ENCODE measurements at places on chromosomes 1 and 21.
A peak's percentile ranks its signal among the peaks of the same experiment; 100 is the strongest.

DNA sequence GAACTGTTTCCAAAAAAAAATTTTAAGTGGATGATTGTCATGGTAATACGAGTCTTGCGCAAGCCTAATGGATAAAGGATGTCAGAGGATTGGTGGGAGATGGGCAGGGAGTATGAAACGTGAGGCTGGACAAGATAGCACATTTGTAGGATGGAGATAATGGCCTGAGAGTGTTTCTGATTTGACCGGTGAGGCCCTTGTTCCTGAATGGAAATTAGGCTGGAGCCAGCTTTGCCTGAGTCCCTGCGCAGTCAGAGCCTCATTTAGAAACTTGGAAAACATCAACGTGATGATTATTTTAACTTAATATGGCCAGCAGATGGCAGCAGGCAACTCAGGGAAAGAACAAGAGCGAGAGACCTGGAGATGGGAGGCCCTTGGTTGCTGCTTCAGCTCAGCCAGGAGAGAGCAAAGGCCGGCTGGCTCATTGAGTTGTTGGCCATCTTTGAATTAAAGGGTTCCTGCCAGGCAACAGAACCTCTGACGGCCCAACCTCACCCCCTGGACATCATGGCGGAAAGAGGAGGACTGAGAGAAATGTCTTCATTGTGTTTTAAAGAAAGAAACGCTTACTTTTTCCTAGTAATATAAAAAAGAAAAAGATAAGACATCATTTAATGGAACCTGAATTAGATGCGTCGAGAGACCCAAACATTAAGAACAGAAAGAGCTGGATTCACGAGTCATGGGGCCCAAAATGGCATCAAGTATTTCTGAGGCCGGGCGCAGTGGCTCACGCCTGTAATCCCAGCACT, 80.3 kb downstream of the SELENOF start:
- peak; percentile 24 for DNase-seq

DNA sequence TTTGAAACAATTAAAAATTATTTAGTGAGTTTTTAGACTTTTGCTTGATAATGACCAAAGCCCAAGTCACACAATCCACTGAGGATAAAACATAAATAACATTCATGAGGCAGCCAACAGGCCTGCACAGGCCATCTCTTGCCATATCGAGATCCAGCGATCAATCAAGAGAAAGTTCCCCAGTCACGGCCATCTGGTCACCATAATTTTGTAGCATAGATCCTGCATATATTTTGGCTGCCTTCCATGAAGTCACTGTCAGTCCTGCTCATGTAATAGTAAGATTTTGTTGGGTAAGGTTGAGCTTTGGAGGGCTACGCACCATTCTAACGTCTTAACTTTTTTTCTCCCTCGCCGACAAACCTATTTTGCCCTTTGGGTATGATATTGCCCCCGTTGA, 17.5 kb downstream of the KPNA6 start:
- DNase-seq, result no peak

DNA sequence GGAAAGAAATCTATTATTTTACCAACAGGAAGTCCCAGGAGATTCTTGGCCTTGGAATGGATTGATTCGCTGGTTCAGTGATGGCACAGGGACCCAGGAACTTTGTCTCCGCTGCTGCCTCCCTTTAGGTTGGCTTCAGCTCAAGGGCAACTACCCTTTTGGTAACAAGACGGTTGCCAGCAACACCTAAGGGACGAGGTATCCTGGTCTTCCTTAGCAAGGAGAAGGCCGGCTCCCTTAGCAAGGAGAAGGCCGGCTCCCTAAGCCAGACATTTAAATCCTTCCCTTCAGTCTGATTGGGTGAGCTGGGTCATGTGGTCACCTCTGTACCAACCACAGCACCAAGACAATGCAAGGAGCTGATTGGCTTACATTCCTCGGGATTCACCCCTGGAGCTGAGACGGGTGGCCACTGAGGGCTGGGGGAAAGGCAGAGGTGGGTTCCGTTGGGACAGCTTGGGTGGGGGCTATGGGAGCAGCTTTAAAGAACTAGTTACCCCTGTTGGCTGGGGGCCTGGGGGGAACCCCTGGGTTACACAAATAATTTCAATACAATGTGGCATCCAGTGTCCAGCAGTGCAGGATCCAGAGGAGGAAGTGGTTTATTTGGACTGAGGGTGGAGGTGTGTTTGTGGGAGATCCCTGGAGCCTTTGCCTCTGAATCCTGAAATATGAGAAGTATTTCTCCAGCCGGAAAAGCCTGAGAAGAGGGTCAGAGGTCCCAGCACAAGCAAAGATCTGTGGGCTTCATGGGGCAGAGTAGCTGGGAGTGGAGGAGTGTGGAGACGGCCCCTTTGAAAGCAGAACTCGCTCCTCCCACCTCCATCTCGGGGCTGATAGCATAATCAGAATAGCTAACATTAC, 20.7 kb upstream of the CLIC4 start:
- no peak for DNase-seq

- peak; percentile 25 for DNase-seq
Observed at GRCh38 chr1:31750858-31751510, 13.2 kb downstream of the ADGRB2 start.

DNA sequence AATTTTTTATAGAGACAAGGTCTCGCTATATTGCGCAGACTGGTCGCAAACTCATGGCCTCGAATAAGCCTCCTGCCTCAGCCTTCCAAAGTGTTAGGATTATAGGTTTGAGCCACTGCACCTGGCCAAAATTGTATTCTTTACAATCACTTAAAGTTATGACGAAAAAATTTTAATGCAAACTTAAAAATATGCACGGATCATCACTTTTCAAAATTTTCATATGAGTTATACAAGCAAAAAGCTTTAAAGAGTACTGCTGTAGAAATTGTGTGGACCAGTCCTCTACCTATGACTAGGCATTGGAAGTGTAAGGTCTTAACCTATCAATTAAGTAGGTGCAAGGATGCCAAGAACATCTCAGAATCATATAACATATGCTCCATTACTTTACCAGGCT, 34.9 kb downstream of the COP1 start:
- DNase-seq, result no peak

DNA sequence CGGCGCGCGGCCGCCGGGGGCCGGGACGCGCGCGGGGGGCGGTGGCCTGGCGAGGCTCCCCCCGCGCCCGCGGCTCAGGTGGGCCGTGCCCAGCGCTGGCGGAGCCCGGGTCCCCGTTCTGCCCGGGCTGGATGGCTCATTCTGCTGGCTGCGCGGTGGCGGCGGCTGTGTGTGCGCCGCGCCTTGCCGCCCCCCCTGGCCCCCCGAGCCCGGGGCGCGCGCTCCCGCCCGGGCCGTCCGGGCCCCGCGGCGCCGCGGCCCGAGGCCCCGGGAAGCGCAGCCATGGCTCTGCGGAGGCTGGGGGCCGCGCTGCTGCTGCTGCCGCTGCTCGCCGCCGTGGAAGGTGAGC, at the start of gene EPHB2:
Gene EPHB2 (plus strand): TSS at position 139 of the 349 bp plus-strand sequence. CDS start 144 bp downstream, at position 283.
- no peak for DNase-seq

GRCh38 chr1:198196630-198197029, 39.8 kb downstream of the NEK7 start:
- DNase-seq, result no peak

GRCh38 chr1:31790641-31791091, 25.2 kb downstream of the SPOCD1 start:
- no peak for DNase-seq

DNA sequence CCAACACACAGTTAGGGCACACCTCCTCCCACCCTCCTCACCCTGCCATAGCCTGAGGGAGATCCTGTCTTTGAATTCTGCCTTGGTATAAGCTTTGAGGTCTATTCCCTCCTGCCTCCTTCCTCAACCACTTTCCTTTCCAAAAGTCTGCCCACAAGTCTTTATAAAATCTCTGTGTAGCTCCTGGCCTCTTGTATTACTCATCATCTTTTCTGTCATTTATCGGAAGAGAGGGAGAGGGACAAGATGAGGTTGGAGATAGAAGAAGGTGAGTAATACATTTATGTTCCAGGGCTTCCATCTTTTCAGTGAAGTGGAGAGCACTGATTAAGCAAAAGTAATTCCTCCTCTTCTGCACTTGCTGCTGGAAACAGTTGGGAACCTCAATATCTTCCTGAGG, 30.5 kb upstream of the EFCAB14 start:
- DNase-seq, result no peak

DNA sequence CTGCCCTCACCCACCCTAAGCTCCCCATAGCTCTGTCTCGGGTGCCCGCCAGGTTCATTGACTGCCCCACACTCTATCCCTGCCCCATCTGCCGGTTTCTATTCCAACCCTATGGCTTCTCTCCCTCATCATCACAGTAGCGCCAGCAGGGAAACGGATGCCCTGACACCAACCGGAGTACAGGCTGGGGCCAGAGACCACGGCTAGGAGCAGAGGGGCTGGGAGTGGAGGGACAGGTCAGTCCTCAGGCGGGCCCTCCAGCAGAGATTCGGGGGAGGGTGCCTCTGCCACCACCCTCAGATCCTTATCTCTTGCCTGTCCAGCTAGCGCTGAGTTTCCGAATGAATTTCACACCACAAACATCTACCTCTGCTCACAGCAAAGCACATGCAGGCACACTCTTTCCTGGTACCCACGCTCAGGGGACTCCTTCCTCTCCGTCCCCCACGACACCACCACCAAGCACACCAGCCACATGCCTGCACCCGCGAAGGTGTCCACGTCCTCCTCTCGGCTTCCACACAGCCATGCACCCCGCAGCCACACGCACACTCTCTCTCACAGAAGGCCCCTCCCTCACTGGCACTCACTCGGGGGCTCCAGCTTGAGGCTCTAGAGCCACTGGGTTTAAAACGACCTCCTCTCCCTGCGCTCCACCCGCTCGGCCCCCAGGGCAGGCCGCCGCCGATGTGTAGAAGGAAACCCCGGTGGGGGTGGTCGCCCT, 7.2 kb downstream of the TAL1 start:
- no peak for DNase-seq

- no peak for DNase-seq
Observed at GRCh38 chr1:106980121-106980520, 76.4 kb upstream of the PRMT6 start.

DNA sequence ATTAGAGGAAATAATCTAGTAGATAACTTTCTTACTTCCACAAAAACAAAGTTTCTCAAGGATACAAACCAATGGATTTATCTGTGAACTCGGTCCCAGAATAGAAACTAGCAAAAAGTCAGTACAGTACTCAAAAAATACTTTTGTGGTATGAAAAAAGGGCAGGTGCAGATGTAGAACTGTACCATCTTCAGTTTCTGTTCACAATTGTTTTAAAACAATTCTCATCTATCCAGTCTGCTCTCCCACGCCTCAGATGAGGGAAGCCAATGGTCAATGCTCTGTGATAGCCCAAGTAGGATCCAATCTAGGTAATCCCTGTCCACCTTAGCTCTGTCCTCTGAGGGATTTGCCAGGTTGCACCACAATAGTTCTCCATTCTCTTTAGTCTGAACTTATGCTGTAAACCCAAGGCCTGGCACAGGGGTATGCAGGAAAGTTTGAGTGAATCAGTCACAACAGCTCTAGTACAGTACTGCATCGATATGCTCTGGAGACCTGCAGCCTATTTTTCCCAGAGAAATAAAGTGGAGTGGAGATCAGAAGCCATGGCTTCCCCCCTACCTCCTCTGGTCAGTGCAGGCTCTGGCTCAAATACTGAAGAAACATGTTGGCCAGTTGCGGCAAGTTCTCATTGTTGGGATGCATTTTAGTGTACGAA, 1.4 kb downstream of the KTI12 start:
- DNase-seq, result no peak

DNA sequence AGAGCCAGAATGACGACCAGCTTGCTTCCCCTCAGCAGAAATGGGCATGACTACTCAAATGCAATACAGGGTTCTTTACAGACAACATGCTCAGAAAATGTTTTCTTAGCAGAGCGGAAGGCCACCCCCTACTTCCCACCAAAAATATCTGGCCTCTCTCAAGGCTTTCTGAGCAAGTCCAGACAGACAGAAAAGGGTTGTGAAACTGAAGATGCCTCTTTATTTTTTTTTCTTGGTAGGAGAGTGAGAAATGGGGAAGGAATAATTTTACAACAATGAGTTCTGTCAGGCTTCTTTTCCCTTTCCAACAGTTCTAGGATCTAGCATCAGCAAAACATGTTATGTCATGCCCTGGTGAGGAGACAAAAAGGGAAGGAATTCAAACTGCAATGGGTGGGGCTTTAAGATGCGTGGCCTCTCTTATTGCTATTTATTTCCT, 172.0 kb upstream of the CAMK1G start:
- DNase-seq, result no peak

DNA sequence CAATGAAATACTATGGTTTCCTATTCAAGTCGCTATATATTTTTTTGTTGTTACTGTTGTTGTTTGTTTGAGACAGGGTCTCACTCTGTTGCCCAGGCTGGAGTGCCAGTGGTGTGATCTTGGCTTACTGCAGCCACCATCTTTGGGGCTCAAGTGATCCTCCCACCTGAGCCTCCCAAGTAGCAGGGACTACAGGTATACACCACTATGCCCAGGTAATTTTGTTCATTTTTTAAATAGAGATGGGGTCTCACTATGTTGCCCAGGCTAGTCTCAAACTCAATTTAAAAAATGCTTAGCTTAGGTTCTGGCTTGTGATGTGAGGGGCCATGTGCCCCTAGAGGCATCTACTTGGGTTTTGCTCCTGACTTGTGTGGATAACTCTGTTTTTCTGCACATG, 9.8 kb downstream of the RABIF start:
- DNase-seq, result no peak

DNA sequence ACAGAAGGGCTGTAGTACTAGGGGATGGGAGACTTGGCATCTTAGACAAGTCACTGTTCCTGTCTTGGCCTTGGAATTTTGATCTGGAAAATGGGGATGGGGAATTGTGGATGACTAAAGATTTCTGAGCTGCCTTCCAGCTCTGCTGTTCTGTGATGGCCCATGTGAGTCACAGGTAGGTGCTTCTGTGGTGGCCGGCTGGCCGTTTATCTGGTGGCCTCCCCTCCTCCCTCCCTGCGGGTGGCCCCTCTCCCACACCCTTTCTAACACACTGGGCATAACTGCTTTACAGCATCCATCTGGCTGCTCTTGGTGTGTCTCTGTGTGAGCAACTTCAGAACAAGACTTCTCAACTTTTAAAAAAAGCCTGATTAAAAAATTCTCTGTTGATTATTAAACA, 35.9 kb downstream of the KCNA2 start:
- no peak for DNase-seq

DNA sequence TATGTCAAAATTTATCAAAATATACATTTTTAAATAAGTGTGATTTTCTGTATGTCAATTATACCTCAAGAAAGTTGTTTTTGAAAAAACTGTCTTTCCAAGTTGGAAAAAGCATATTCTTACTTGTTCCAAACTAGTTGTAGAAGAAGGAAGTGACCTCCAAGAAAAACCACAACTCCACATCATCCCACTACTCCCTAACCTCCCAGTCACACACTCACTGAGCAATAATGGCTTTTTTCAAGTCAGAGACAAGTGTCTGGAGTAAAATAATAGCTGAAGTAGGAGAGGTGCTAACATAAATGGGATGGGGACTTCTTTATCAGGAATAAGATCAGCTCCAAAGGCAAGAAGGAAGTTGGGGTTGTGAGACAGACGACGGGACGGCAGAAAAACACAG, 13.4 kb downstream of the EPRS1 start:
- DNase-seq, result no peak

DNA sequence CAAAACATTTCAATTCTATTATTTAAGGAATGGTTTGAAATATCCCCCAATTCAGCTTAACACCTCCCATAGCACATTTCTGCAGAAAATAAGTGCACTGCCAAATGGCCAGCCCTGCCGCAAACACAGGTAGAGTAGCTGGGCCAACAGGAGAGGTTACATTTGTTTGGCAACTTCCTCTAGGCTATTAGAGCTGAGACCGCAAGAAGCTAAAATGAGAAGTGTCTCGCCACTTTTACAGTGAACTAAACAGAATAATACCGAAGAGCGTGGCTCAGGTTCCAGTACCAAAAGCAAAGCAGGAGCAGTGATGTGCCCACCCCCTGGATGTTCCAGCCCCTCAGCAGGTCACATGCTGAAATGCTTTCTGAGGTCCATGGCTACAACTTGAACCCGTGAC, 154.5 kb upstream of the PKN2 start:
- DNase-seq, result no peak

GRCh38 chr1:44464361-44464760, 59.3 kb downstream of the RNF220 start:
- no peak for DNase-seq
